Activated naive CD4-positive, alpha-beta T cell treated with anti-CD3 and anti-CD28 coated beads, Interleukin-2, amount 10 ng/mL, durations not matched to agents 7 days and 5 days (primary cell): ENCODE measurements at places on chromosomes 3 and 15.

DNA sequence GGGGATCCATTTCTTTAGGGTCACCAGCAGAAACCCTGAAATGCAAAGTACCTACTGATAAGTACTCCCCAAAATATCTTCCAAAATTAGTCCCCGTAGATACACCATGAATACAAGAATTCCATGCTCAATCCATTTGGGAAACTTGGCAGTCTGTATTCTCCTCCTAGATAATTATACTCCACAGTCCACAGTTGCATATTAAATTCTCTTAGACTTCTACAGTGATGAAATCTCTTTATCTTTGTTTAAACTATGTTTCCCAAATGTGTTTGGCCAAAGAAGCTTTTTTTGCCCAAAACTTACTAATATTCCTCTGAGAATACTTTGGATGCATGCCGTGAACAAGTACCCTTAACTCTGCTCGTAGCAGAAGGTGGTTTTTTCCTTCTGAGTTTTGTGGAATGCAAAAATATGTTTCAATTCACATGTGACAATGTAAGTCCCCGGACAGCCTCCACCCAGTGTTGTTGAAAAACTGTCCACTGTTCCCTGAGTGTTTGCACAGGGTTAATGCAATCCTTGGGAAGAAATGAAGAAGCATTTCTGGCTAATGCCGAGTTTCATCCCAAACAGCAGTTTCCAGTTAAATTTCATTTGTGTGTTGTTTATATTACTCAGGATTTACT lies 126.7 kb downstream of the ARNT2 start:
- no peak for DNase-seq

- no peak for DNase-seq
Measured at GRCh38 chr15:72112116-72112515, 5.8 kb downstream of the MYO9A start.

GRCh38 chr3:189563853-189564563 lies 67.2 kb upstream of the TP63 start:
- DNase-seq: peak; percentile 28

GRCh38 chr15:42184736-42185135 lies 23.4 kb downstream of the VPS39 start:
- no peak for DNase-seq

DNA sequence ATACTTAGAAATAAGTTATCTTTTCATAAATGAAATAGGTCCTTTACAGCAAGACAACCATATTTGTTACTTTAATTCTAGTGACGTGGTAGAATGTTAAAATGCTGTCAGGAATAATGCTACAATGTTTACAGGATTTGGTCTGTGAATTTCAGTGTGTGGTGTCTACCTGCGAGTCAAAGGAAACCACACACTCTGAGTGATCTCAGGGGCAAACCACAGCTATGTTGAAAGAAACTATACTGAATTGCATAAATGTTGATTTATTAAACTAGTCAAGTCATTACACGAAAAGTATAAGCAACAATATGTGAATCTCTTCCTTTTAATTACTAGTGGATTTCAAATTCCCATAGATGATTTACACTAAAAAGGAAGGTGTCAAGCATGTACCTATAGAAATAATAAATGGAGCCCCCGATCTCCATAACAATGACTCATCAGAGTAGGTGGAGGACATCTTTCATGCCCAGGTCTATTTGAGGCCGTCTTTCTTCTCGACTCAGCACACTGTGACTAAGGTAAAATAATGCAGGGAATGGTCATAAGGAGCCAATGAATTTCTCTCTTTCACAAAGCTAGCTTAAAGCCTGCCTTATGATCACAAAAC lies 463.0 kb downstream of the ERC2 start:
- no peak for DNase-seq

- no peak for DNase-seq
Measured at GRCh38 chr3:128485282-128486204, 7.5 kb downstream of the GATA2 start.

DNA sequence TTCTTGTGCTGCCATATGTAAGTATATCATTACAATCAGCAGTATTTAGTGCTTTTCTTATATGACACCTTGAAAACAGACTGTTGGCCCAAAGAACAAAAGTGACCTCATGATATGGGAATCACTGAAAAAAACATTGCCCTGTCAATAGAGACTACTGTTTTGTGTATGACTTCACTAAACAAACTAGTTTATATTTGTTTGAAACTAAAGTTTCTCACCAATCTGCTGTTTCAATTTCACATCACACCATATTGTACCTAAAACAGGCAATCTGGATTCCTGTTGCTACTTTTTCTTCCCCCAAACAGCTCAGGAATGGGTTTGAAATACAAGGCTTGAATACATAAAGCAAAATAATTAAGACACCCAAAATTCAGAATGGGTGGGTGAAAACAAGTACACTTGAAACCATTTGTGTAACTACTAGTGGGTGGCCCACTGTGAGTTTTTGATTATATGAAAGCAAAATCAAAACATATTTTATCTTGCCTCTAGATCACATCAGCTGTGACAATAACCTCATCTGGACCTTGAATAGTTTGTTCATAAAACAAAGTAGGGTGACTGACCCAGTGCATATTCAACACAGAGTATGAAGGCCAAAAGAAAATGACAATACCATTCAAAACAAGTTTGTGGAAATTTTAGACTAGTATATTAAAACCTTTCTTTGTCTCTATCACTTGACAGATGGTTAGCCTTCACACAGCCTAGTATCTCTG lies 5.9 kb downstream of the ZBTB20 start:
- DNase-seq: no peak

GRCh38 chr15:70266412-70267121 lies 168.8 kb upstream of the TLE3 start:
- DNase-seq: no peak

- DNase-seq: no peak
Measured at GRCh38 chr3:159667261-159667660, 321.4 kb upstream of the IL12A start.

DNA sequence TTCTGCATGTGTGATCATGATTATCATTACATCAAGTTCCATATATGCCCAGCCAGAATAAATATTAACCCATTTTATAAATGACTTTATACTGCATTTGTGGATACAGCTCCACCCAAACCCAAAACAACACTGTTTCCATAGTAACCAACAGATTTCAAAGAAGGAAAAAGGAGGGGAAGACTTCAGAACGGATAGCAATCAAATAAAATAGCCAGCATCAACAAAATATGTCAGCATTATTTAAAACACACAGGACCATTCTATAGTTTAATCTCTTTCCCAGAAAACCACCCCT lies 114.4 kb downstream of the FOXP1 start:
- DNase-seq: no peak

GRCh38 chr3:6962801-6963200 lies 101.9 kb downstream of the GRM7 start:
- no peak for DNase-seq

- DNase-seq: no peak
Measured at GRCh38 chr3:46893146-46893748, 15.7 kb downstream of the PTH1R start.
